RPMI7951 (cell line): ENCODE measurements at places on chromosomes 6 and 20. TPM values are rescaled to one million over a fixed set of nuclear protein-coding genes. Genes with fewer than 3 reads are reported as not detected.

Gene ADGRG6
- 1.4 and 3.2 TPM in 2 replicates for total RNA-seq

- DNase-seq, result no peak
These were observed 6.8 kb downstream of the FOXF2 start for GRCh38 chr6:1395941-1396908.

DNA sequence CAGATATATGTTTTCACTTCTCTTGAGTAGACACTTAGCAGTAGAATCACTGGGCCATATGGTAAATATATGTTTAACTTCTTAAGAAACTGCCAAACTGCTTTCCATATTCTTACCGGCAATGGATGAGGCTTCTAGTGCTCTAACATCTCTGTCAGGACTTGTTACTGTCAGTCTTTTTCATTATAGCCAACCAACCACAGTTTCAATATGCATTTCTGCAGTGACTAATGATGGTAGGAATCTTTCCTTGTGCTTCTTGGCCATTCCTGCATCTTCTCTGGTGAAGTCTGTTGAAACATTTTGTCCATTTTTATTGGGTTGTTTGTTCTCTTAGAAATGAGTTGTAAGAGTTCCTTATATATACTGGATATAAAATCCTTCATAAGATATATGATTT lies 66.0 kb upstream of the SYNDIG1 start:
- DNase-seq, result peak; percentile 50

Gene ZNF76
- 12.4 and 12.7 TPM in 2 replicates for total RNA-seq

Gene MCCD1
- total RNA-seq, result not detected in 2 replicates

DNA sequence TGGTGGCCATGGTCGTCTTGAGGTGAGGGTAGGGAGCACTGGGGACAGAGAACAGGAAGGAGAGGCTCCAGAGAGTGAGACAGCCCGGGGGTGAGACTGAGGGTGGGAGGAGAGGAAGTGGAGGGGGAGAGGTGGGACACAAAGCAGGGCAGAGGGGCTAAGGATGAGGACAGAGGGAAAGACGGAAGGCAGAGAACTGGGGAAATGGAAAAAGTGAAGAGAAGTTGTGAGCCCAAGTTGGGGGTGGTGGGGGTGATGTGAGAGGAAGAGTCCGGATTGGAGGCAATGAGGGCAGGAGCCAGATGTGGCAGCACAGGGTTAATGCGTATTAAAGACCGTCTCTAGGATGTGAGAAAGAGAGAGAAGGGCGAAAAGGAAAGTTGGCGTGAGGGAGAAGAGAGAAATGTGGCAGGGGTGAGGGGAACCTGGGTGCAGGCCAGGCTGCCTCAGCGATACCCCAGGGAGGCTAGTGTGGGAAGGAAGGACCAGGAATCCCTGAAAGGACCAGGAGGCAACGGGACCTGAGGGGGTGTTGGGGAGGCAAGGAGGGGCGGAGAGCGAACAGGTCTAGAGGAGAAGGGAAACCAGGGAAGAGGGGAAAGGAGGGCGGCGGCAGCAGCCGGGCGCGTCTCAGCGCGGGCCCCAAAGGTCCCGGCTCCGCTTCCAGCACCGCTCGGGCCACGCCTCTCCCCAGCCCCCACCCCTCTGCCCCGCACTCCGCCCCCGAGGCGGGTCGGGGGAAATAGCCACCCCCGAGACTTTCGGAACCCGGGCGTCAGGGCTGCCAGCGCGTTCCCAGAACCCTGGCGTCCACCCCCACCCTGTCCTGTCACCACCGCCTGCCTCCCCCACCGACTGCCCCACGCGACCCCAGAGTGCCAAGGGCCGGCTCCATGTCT lies at the start of gene PPP1R18:
Gene PPP1R18 (minus strand): TSS at position 637 of the 899 bp plus-strand sequence. CDS start 627 bp downstream, at position 10.
- peak; percentile 78 for DNase-seq
